ENCODE measurements at places on chromosomes 3 and 15.
A peak's percentile ranks its signal among the peaks of the same experiment; 100 is the strongest.

GRCh38 chr3:88291486-88291885 is 141.7 kb downstream of the C3orf38 start:
- no peak for DNase-seq

DNA sequence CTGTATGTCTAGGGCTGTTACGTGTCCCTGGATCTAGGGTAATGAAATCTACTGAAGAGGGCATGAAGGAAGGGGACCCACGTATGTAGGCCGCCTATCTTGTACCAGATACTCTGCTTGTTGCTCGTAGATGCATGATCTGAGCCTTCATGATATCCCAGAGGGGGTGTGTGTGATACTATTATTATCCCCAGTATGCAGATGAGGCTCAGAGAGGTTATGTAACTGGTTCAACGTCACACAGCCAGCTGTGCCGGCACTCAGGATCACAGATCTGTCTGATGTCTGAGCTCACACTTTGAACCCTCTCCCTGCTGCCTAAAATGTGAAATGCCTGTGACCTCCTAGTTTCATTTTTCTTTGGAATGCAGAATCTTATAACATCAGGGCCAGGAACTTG is 36.2 kb upstream of the SEC13 start:
- no peak for DNase-seq

DNA sequence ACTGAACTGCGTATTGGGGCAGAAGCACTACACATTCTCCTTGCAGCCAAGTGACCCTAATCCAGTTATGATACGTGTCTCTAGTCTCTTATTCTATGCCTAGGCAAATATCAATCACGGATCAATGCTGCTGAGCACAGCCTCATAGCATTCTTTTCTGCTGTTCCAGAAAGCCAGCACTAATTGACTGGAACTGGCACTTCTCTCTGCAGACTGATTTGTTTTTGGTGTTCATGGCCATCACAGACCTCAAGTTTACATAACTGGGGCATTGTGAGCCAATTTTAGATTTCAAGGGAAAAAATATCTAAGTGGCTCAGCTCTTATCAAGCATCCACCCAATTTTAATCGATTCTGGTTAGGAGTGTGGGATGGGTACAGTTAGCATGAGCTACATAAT is 37.9 kb downstream of the GLDN start:
- no peak for DNase-seq

- DNase-seq, result peak; percentile 72
Measured at GRCh38 chr15:73809728-73810501, 56.8 kb upstream of the INSYN1 start.
